ENCODE measurements at places on chromosomes 16 and 17.

GRCh38 chr16:73317321-73317857 is 269.5 kb upstream of the ZFHX3 start:
- DNase-seq = no peak

DNA sequence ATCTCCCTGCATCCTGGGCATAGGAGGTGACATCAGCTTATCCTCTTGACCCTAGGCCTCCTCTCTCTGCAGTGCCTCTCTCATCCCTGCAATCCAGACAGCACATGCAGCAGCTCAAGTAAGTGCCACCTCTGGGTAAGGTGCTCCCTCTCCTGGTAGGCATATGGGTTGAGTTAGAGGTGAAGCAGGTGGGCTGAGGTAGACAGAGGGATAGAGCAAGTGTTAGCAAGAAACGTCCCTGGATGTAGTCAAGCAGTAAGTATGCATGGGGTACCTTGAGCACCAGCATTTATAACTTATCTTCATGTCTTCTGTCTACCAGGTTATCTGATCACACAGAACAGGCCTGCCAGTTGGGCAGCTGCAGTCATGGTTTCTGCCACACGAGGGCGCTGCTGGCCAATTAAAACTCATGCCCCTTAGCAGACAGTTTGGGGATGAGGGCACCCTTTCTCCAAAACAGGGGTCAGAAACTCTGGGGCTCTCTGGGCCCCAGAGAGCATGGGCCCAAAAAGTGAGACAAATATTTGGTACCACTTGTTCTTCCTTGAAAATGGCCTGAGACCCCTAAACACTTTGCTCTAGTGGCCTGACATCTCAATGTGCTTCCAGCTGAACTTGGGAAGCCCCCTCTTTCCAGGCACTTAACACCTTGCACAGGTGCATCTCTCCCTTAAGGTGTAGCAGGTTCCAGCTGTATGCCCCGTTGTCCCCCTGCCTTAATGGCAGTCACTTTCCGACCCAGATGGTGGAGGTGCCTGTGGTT is 59.8 kb downstream of the NEUROD2 start:
- DNase-seq = peak; percentile 66

- no peak for DNase-seq
Observed at GRCh38 chr16:83952587-83952939, 477 bp upstream of the OSGIN1 start.

- no peak for DNase-seq
Observed at GRCh38 chr16:23966597-23967394, 131.0 kb downstream of the PRKCB start.

DNA sequence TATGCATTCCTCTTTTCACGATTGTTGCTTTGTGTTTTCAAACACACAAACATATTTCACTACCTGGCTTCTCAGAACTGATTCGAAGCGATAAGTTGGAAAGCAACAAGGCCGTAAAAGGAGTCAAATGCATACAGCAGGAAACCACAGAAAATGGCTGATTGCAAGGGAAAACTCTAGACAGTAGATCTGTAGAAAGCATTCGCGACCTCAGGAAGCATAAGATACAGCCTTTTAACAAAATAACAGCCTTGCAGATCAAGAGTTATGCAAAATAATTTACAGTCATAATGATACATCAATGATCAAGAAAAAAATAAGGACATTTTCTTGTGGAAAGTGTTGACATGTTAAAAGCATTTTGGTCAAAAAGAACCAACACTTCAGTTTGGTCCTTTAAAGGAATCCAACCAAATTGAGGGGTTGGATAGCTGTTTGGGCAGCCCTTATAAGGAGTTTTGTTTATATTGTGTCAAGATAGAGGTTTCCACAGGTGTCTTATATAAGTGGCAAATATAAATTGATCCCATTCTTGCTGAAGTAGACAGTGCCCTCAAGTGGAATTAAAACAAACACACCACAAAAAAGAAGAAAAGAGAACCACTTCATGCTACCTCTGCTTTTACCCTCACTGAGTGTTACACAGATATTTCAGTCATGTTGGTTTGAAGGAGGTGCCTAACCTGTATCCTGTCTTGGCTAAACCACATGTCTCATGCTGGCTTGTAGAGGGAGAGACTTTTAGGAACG is 5.5 kb downstream of the CYLD start:
- DNase-seq = no peak

DNA sequence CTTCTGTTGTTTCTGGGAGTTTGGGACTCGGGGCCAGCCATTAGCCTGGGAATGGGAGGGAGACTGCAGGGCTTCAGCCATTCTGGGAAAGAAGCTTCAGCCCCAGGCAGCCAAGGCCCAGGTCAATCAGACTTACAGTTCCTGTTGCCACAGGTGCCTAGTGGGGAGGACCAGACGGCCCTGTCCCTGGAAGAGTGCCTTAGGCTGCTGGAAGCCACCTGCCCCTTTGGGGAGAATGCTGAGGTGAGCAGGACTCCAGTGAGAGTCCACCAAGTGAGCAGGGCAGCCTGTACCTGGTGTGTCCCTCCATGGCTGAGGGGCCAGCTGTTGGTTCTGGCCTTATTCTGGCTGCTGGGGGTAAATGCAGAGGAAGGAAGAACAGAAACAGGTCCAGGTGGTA is 8.7 kb downstream of the NFE2L1 start:
- DNase-seq = no peak

DNA sequence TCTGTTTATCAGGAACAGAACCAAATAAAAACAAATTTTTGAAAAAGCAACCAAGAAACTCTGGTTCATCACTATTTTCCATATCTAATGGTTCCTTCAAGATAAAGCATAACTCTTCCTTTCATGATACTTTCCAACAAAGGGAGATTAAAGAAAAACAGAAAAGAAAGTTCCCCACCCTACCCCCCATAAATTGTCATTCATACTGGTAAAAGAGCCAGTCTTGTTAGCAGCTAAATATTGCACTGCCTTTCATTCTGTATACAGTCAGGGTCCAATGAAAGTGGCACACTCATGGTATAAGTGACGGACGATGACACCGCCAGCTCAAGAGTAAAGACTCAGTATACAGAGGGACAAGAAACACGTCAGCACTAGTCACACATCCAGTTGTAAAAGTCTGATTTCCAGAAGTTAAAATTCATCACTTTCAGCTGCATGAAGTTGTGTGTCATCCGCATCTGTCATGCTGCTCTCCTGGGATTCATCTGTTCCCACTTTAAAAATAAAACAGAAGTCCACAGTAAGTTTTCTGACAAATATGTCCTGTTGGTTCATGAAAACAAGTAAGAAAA is 68.5 kb downstream of the CDC27 start:
- no peak for DNase-seq

GRCh38 chr17:68346448-68346847 is 55.2 kb downstream of the ARSG start:
- DNase-seq = peak; percentile 44

DNA sequence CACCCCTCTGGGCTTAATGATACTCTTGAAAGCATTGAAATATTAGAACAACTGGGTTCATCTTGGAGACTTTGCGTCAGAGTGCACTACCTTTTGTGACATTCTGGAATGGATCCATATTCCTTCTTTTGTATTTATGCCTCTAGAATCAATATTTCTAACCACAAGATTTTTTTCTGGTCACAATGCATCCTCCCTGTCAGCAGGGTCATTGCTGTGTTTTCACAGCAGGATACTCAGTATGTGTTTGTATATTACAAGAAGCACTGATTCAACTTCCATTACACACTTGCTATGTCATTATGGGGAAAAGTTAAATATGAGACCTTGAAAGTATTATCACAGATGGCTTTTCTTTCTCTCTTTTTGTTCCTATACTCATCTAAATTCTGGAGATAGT is 370.0 kb downstream of the HS3ST3B1 start:
- no peak for DNase-seq

- no peak for DNase-seq
Observed at GRCh38 chr17:31622500-31622899, 231.0 kb downstream of the RAB11FIP4 start.

- no peak for DNase-seq
Observed at GRCh38 chr17:49602783-49603182, 27.1 kb downstream of the NXPH3 start.

DNA sequence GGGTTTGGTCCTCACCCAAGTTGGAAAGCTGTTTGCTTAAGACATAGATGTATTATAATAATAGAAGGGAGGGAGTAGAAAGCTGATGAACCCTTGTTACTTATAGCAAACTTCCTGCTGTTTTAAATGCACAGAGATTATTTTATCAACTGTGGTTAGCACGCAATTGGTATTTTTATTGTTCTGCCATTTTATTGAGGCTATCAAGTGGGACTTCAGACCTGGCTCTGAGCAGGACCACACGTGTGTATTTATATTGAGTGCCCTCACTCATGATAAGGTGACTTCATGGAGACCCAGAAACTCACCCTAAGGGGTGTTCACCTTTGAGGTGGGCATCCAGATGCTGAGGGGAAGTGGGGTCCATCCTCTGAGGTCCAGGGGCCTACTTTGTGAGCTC is 17.0 kb downstream of the KLHL36 start:
- no peak for DNase-seq

DNA sequence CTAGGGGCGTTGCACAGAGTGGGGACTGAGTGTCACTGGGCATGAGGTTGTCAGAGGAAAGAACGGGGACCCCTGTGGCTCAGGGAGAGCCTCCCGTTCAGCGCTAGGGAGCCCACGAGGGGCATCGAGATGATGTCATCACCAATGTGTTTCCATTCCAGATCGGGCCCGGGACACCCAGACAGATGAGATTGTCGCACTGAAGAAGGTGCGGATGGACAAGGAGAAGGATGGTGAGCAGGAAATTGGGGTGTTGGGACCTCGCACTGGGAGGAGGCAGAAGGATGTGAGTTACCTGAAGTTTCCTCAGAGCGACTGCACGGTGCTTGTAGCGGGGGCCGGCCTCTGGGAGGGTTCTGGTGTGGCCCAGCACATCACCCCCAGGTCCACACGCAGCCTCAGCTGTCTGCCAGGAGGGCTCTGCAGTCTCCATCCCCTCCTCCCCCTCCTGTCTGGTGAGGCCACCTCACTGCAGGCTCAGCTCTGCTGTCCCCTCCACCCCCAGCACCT is 4.0 kb downstream of the CDK10 start:
- no peak for DNase-seq

GRCh38 chr17:56593646-56594319 is at the start of gene NOG:
TSS of gene NOG (plus strand) at chr17:56593699. CDS start at chr17:56594224, 525 bp downstream.
- peak; percentile 27 for DNase-seq

GRCh38 chr17:39694593-39694992 is 5.3 kb upstream of the ERBB2 start:
- no peak for DNase-seq

DNA sequence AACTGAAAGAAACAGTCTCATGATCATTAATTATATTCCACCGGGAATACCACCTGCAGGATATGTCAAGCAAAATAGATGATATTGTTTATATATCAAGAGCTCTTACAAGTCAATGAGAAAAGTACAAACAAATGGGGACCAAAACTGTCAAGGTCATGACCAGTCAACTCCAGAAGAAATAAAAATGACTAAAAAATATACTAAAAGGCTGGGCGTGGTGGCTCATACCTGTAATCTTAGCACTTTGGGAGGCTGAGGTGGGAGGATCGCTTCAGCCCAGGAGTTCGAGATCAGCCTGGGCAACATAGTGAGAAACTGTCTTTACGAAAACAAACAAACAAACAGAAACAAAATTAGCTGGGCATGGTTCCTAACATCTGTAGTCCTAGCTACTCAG is 49.8 kb upstream of the SCNN1B start:
- DNase-seq = no peak

DNA sequence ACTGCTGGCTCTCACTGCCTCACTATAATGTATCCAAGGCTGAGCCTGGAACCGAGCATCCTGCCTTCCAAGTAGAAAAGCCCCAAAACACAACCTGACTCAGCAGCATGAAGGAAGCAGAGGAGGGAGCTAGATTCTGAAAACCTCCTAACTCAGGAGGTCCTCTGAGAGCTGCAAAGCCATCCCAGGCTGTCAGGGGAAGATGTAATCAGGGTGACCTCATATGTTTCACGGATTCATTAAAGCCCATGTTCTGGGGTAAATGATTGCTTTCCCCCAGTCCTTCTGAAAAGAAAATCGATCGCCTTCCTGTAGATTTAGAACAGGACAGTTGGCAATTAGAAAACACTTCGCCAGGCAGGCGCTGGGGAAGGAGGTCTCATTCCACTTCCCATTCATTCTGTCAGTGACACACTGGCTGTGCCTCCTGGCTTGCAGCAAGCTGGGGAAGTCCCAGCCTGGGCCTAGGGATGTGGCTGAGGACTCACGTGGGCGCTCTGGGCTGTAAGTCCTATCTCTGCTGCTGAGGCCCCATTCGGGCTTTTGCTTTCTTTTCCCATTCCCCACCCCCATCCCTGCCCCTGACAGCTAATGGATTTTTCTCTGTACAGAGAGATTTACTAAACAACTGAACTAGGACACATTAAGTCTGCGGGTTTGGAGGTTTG is 75.7 kb upstream of the TMEM132E start:
- DNase-seq = no peak

DNA sequence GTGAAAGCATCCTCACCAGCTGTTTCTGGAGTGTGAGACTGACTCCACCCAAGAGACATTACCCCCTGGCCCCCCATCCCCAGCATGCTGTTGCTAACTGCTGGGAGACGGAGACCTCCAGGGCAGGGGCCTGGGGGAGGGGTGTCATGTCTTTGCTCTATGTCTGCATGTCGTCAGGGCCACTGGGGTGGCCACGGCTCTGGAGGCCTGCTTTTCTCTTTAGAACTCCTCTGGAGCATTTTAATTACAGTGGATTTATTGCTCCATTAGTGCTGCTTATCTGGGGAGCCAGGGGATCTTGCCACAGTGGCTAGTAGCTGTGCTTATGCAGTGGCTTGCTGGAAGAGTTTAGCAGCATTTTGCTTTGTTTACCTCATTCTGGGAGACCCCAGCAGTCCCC is 32.3 kb downstream of the CLEC16A start:
- DNase-seq = no peak

DNA sequence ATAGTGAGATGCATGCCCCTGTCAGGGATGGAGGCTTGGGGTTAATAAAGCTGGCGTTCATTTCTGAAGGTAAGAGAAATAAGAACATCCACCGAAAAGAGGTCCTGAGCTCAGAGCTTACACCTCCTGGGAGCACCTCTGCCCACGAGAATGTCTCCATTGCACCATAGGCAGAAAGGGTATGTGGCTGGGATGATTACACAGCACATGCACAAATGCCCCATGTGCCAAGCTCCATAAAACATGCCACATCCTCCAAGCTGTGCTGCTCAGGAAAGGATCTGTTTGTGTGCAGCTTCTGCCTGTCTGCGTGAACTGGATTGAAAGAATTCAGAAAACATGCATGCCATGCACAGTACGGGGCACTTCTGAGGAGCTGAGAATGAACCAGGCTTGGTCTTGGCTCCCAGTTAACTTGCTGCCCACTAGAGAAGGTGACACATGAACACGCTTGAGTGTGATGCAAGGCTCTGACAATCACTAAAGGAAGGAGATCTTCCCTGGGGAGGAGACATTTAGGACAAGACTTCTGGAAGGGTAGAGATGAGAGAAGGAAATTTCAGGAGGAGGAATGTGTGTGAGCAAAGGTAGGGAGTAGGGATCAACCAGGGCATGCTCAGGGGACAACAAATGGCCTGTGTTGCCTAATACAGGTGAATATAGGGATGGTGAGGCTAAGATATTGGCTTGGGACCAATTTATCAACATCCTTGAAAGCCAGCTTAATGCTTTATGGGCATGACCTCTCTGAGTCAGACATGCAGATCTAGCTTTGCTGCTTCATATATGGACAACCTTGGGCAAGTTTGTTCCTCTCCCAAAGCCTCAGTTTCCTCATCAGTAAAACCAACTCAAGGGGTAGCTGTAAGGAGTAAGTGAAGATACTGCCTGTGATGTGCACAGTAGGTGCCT is 32.0 kb upstream of the SMPD3 start:
- no peak for DNase-seq

GRCh38 chr17:80379348-80379747 is 35.6 kb upstream of the ENDOV start:
- DNase-seq = no peak

- DNase-seq = peak; percentile 66
Observed at GRCh38 chr16:28317040-28317880, 24.9 kb downstream of the SBK1 start.

- DNase-seq = no peak
Observed at GRCh38 chr16:6771956-6772355, 560.7 kb upstream of the RBFOX1 start.

Data from activated CD4-positive, CD25-positive, alpha-beta regulatory T cell (primary cell).